ENCODE measurements at places on chromosomes 1 and 21.

- no peak for DNase-seq
Measured at GRCh38 chr21:36923270-36923669, 43.2 kb downstream of the HLCS start.

GRCh38 chr1:163399001-163399400, 77.2 kb downstream of the NUF2 start:
- no peak for DNase-seq

DNA sequence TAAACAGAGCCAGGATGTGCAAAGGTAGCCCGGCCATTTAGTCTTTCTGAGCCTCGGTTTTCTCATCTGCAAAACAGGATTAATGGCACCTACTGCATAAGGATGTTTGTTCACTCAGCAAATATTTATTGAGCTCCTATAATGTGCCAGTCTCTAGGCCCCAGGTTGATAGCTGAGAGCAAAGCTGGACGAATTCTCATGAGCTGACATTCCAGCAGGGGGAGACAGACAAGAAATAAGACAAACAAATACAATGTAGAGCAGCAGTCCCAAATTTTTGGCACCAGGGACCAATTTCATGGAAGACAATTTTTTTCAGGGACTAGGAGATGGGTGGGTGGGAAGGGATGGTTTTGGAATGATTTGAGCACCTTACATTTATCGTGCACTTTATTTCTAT, 74.3 kb upstream of the PAX7 start:
- no peak for DNase-seq

- DNase-seq = no peak
Measured at GRCh38 chr1:188350104-188350503, 1521.4 kb downstream of the PLA2G4A start.

GRCh38 chr1:31264790-31265386, 25.2 kb upstream of the NKAIN1 start:
- DNase-seq = no peak
